ENCODE measurements at places on chromosomes 7 and 10.

DNA sequence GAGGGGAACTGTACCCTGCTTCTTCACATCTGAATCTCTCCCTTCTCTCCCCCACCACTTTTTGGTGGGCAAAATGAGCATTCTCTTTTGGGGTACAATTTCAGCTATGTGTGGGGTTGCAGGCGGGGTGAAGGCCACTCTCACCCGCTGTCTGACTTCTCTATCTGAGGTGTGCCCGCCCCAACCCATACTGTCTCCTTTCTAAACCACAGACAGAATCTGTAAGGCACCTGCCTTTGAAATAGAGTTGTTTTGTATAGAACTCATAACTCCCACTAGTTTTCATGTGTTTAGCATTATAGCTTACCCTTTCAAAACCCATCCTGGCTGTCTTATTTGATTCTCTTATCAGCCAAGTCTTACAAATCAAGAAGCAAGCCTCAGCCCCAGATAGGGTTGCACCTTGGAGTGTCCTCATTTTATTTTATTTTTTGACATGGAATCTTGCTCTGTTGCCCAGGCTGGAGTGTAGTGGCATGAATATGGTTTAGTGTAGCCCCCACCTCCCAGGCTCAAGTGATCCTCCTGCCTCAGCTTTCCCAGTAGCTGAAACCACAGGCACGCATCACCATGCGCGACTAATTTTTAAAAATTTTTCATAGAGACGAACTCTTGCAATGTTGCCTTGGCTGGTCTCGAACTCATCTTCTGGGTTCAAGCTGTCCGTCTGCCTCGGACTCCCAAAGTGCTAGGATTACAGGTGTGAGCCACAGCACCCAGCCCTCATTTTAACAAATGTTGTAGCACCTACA lies 11.9 kb downstream of the TSPAN14 start:
- DNase-seq: no peak

DNA sequence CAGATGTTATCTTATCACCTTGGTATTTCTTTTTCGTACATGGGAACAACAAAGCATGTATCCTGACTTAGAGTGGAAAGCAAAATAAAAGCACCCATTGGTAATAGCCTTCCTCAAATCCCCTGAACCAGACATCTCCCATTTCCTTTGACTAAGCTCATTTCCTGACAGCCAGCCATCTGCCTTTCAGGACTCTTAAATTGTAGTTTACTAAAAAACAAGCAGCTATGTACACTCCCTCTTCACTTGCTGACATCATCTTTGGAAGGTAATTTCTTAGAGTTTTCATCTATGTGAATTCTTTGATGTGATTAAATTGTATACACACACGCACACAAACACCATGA lies 40.7 kb downstream of the ARL4A start:
- no peak for DNase-seq

DNA sequence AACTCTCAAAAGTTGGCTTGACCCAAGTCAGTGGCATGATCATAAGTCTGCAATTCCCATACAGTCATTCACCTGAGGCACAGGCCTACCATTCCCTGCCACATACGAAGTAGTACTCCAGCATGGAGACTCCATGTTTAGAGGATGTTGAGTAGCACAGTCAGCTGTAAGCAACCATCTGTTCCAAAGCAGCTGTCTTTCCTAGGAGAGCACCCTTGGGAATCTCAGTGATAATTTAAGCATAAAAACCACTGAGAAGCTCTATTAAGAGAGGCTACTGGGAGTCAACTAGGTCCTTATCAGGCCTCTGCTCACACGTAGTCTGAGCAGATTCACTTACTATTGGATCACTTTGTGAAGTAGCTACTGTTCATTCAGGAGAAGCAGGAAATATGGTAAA lies 61.6 kb upstream of the UNC5B start:
- no peak for DNase-seq

DNA sequence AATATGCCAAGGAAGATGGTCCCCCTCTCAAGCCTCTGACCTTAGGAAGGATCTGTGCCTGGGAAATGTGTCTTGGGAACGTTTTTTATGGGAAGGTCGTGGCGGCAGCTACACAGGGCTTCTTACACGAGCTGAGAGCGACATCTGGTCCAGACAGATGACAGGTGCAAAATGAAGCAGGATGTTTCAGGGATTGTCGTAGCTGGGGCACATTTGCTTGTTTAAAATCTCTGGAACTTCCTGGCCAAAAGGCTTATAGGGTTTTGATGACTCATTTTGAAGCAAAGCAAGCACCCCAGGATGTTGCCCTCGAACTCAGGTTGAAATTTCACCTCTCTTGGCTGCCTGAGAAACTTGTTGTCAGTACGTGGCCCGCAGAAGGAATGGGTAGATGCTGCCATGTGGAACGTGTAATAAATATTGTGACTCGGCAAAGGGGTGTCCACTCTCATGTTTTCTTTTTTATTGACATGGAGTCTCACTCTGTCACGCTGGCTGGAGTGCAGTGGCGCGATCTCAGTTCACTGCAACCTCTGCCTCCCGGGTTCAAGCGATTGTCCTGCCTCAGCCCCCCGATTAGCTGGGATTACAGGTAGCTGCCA lies 117.5 kb downstream of the CAMK1D start:
- DNase-seq: no peak

DNA sequence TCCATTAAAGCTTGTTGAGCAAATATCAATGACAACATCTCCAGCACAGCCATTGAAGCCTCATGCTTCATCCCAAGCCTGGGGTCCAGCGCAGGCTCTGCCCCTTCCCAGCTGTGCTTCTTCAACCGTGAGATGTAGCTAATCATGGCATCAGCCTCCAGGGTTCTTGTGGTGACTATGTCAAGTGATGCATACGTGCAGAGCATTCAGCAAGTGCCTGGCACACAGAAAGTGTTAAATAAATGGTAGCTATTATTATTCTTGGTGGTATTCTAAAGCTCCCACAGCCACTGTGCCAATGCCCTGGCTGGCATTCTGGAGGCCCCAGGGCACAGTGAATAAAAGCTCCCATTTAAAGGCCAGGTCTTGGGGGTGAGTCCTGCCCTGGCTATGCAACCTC lies 146.6 kb downstream of the WDR11 start:
- no peak for DNase-seq

- DNase-seq: no peak
These were observed 65.7 kb downstream of the BICC1 start for GRCh38 chr10:58578366-58578765.

GRCh38 chr10:101771380-101771779 lies 4.5 kb downstream of the FGF8 start:
- DNase-seq: no peak
